ENCODE measurements at places on chromosomes 3 and 15.
A peak's percentile ranks its signal among the peaks of the same experiment; 100 is the strongest.

DNA sequence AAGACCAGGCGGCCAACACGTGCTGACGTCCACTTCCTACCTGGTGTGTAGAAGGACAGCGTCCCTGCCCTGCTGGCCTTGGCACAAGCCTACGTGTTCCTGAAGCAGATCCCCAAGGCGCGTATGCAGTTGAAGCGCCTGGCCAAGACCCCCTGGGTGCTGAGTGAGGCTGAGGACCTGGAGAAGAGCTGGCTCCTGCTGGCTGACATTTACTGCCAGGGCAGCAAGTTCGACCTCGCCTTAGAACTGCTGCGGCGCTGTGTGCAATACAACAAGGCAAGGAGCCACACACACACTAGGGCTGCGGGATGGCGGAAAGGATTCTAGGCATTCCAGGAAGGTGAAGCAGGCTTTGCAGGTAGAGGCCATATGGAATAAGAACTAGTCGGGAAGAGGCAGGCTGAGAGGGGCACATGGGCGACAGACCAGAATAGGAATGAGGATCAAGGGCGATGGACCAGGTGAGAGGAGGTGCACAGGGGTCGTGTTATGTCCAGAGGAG lies 15.9 kb downstream of the CSRNP1 start:
- DNase-seq: no peak

- no peak for DNase-seq
Measured at GRCh38 chr15:101043011-101043410, 123.9 kb downstream of the LRRK1 start.

- no peak for DNase-seq
Measured at GRCh38 chr15:63517628-63518027, 13.2 kb downstream of the USP3 start.

DNA sequence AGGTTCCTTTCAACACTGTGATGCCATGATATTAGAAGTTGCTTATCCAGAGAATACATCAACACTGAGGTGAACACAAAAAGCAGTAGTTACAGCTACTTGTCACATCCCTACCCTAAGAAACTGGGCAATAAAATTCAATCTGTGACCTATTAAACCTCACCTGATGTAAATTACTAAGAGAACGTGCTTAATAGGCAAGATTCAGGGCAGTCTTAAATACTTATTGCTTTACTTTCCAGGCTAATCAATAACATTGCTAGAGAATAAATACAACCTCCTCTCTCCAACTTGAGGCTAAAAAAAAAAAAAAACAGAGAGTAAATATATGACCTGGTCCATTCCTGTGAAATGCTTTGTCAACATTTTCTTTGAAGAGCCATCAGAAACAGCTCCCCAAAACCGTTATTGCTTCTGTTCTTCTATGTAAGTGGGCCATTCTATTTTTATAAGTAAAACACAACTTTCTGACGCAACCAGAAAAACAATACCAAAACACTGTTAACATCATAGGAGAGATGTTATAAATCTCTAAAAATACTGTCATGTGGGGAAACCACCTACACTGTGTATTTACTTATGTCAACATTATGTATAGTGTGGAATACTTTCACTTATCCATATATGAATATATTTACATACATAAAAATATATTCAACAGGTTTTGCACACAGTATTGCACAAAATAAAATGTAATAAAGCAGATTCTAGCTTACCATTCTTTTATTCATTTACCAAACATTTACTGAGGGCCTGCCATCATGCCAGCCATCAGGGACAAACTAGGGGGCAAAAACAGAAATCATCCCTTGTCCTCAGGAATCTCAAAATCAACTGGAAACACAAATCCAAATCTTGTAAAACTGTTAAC lies 2.7 kb downstream of the NKIRAS1 start:
- DNase-seq: no peak

DNA sequence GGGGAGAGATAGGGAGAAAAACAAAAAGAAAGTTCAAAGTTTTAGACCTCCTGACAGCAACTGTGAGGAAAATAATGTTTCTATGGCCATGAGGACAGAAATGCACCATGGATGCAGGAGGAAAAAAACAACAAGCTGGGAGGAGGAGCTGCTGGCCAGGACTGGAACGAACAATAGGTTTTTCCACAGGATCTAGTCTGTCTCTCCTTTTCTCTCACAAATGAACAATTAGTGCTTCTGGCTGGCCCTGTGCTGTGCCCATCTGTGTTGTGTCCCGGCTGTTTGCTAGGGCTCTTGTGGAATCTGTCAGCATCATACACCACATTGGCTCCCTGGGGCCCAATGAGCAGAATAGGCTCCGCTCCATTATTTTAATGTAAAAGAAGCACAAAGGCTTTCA lies 15.2 kb downstream of the GK5 start:
- no peak for DNase-seq

GRCh38 chr15:58466566-58466965 lies 34.8 kb downstream of the LIPC start:
- DNase-seq: no peak

GRCh38 chr15:88048755-88049154 lies 207.8 kb downstream of the NTRK3 start:
- no peak for DNase-seq

DNA sequence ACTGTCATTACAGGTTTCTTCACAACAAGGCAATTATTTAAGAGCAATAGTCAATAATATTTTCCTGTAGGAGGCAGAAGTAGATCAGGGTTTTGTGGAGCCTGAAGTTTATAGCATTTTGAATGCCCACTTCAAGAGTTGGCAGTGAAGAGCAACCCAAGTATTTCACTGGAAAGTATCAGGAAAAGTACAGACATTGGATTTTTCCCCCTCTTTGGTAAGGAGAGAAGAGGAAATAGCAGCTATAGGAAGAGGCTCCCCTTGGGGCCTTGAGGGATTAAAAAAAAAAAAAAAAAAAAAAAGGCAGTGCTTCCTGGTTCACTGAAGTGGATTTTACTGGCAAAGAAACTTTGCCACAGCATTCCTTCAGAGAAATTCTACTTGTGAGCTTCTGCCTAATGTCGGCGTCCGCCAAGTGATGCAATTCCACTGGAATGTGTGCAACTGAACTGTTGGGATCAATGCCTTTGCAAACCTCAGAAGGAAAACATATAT lies 5.7 kb upstream of the CNTN6 start:
- DNase-seq: no peak

GRCh38 chr3:195058336-195059005 lies 212.5 kb downstream of the XXYLT1 start:
- no peak for DNase-seq

DNA sequence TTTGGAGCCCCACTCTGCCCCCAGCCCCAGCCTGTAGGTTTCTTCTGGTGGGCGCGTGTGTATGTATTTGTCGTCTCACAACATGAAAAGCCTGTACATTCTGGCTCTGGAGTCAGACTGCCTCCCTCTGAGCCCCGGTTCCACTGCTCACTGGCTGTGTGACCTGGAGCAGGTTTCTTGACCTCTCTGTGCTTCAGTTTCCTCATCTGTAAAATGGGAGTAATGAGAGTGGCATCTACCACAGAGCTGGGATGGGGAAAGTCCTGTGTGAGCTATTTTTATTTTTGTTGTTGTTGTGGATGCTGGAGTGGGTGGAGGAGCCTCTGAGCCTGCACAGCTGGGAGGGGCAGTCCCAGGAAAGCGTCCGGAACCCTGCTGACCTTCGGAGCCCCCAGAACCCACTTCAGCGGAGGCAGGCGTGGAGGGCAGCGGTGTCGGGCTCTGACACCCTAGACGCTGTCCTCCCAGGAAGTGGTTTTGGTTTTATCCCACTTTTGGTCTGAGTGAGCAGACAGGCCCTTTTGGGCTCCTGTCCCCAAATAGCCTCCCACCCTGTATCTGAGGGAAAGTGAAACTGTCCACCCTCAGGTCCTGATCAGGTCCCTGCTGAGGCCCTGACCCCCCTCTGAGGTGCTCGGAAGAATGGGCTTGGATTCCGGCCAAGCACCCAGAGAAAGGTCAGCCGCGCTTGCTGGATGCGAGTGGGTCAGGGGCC lies 103.5 kb downstream of the CHSY1 start:
- no peak for DNase-seq

DNA sequence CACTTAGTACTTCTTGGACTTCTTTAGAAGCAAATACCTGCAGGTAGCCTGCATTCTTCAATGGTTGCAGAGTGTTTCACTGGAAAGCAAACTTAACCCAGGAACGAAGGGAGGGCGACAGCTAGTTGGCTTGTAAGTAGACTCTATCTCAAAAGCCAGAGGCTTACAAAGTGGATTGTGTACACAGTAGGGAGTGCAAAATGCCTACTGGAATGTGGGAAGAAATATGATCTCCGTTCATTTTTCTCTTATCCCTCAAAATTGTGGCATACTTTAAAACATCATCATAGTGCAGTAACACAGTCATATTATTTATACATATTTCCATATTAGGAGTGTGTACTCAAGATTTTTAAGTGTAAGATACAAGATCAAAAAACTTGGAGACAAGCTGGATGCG lies 155.7 kb downstream of the LIPC start:
- DNase-seq: no peak

DNA sequence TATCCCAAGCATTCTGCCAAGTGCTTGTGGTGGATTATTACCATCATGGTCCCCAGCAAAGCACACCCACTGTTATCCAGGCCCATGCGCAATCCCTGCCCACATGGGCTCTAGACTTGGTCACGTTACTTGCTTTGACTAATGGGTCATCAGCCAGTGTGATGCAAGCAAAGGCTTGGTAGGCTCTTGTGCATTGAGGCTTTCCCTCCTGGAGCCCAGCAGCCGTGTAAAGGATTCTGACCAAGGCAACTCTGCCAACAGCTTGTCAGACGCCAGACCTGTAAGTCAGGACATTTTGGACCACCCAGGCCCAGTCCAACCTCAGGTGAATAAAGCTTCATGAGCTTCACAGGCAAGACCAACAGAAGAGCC lies 93.9 kb downstream of the ABHD5 start:
- DNase-seq: no peak

GRCh38 chr3:30293621-30294240 lies 312.7 kb upstream of the TGFBR2 start:
- no peak for DNase-seq

DNA sequence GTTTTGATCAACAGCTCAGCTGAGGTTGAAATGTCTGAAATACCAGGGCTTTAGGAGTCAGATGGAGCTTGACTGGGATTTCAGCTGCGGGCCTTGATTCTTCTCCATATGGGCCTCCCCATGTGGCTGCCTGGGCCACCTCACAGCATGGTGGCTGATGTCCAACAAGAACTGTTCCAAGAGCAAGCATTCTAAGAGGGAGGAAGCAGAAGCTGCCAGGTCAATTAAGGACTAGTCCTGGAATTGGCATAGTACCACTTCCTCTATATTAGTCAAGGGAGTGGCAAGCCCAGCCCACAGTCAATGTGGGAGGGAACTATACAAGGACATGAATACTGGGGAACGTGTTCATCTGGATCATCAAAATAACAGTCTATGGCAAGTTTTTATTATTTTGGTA lies 181.7 kb upstream of the ANKRD28 start:
- DNase-seq: peak; percentile 82

- no peak for DNase-seq
Measured at GRCh38 chr3:71568207-71568606, 15.3 kb downstream of the FOXP1 start.

GRCh38 chr15:76310475-76311099 lies 682 bp downstream of the ETFA start:
- DNase-seq: peak; percentile 2

GRCh38 chr3:48598323-48599076 lies 3.4 kb upstream of the COL7A1 start:
- no peak for DNase-seq

DNA sequence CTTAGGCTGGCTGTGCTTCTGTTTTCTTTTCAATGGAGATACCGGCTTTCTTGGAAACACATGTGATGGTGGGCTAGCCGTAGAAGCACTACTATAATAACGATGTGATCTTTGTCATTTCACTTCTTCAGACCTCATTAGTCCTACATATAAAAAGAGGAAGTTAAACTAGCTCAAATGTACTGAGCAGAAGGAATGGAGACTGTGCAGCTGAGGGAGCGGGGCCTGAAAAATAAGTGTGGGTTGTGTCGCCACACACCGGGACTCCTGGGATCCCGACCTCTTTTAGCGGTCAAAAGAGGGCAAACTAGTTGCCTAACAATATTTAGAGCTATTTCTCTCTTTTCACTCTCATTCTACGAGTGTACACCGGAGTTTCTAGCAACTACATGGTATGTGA lies 1.0 kb upstream of the RNF7 start:
- no peak for DNase-seq

DNA sequence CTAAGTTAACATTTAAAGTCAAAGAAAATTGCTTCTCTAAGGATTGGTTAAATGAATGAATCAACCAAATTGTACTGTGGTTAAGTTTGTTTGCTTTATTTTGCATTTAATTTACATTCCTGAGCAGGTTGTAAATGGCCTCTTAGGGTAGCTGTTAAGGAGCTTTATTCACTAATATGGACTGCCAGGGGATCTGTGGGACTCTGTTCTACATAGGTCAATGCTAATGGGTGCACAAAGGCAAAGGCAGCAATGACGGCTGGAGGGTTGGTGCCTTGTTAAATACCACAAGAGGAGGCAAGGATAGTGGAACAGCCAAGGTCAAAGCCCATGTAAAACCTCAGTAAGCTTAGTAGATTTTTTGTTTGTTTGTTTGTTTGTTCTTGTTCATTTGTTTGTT lies 89.3 kb upstream of the P2RY1 start:
- no peak for DNase-seq

DNA sequence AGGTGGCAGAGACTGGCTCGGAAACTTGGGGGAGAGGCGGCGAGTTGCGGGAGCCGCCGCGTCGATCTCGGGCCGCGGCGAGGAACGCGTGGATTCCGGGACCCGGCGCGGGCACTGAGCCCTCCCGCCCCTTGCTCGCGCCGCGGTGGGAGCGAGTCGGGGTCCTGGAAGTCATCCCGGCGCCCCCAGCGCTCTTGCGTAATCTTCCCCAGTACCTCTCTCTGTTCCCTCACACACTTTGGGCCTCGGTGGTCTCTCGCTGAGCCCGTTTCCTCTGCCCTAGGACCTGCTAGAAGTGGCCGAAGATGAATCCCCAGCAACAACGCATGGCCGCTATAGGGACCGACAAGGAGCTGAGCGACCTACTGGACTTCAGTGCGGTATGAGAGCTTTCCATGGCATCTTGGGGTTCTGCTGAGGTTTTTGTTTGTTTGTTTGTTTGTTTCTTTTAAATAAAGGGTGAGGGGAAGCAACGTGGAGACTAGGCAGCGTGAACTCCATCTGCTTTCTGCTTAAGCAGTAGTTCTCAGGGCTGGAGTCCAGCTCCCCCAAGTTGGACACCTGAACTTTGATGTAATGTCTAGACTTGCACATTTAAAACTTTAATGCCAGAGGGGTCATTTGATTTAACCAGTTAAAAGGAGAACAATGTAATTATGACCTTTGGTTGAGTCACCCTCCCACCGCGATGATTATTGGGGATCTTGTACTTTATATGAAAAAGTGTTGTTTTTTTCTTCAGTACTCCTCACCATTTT lies 1.3 kb downstream of the TCF12 start:
- DNase-seq: peak; percentile 21

GRCh38 chr3:63278171-63279004 lies at the start of gene SYNPR:
Gene SYNPR, plus strand, starts transcription at chr3:63278308.
- DNase-seq: no peak

DNA sequence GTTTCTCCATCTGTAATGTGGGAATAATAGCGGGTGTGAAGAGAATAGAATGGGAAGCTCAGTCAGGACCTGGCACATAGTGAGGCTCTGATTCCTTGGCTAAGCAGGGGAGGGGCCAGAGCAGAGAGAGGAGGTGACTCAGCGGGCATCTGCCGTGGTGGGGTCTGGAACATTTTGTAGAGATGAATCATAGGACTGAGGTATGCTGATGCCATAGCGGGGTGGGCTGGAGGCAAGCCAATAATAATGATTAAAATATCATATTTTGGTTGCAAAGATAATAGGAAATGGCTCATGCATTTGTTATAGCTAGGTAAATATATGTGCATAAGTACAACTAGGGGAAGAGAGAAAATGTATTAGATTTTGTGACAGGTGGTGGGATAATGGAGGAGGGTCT lies 11.2 kb downstream of the TGM4 start:
- DNase-seq: no peak
